Stimulated activated CD4-positive, alpha-beta T cell treated with anti-CD3 and anti-CD28 coated beads, Interleukin-12 subunit alpha, Interleukin-12 subunit beta, amount 100 ng/mL, for 24 hours (primary cell): ENCODE measurements at places on chromosomes 16 and 17.

GRCh38 chr16:68113059-68113761 is 28.0 kb downstream of the NFATC3 start:
- no peak for DNase-seq

- DNase-seq = no peak
Measured at GRCh38 chr16:3140603-3141427, 6.0 kb downstream of the ZNF213 start.

DNA sequence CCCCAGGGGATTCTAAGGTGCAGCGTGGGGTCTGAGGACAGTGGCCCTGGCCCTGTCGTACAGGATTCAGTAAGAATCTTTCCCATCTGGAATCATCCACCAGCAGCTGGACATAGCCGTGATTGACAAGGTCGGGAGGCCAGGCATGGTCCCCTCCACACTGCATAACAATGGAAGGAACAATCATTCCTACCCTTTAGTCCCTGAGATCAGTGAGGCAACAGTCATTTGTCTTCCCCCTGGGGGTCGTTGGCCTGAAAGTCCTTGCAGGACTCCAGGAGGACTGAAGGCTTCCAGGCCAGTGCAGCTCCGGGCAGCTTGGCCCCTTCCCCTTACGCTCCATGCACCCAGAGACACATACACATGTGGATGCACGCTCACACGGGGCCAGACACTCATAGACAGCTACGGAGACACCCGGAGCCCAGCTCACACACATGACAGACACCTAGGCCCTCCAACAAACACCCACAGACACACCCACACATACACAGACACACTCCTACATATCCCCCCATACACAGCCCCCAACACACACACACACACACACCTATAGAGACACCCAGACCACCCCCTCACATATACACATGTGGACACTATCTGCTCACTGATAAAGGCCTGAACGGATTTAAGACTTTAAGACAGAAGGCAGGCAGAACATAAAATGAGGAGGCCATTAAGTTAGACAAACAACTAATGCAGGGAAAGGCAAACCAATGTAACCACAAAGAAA is 42.9 kb downstream of the LITAF start:
- DNase-seq = no peak

- no peak for DNase-seq
Measured at GRCh38 chr17:39139561-39139960, 11.9 kb downstream of the PLXDC1 start.

- no peak for DNase-seq
Measured at GRCh38 chr17:78895322-78895721, 7.7 kb downstream of the CEP295NL start.

GRCh38 chr16:57949595-57950238 is 21.2 kb downstream of the CNGB1 start:
- DNase-seq = no peak

DNA sequence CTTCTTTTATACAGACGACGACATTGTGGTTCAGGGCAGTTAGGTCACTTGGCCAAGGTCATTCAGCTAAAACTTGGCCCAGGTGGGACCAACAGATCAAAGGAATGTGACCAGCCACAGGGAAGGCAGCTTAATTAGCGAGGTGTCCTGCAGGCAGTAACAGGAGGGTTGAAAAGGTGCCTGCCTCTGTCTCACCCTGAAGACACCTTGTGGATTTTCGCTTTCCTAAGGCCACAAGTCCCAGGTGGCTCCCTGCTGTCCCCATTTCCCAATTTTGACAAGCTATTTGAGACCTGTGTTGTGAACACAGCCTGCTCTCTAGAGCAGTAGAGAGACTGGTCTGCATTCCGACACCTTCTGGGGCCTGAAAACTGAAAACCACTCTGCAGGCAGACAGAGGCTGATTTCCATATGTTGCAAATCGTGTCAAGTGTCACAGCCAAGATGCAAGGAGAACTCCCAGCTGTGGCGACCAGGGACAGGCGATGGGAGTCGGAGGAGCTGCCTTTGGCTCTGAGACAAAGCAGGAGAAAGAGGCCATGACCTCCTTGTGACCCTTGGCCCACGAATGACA is 593.1 kb upstream of the CDH5 start:
- no peak for DNase-seq

DNA sequence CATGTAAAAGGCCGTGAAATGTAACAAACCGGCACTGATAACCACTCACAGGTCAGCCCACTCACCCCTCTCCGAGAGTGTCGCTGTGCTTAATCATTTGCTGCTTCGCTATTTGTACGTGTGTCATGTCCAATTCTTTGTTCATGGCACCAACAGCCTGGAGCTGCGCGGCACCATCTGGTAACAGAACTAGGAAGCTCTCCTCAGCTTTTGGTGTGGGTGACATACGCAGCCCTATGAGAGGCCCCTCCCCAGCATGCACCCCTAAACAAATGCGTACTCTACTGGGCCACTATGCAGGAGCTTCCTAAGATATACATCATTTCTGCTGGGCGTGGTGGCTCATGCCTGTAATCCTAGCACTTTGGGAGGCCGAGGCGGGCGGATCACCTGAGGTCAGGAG is 2.3 kb upstream of the PECAM1 start:
- DNase-seq = no peak

DNA sequence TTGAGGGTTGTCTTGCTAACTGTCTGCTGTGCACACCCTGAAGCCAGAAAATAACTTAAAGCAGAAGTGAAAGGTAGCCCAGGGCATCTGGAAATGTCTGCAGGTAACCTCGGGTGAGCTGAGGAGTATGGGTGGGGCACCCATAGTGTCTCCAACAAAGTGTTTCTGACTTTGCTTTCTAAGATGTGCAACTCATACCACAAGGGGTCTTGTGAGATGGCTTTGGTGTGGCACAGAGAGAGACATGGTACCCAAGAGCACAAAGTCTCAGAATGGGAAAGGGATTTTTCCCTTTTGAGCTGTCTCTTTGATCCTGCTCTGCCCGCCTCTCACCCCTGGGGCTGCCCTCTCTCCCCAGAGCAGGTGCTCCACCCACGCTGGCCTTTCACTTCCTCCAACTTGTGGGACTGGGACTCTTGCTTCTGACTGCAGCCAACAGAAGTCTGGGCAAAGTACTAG is 6.9 kb downstream of the CHD9 start:
- peak; percentile 34 for DNase-seq

- DNase-seq = no peak
Measured at GRCh38 chr16:55046916-55047315, 116.3 kb downstream of the IRX5 start.

DNA sequence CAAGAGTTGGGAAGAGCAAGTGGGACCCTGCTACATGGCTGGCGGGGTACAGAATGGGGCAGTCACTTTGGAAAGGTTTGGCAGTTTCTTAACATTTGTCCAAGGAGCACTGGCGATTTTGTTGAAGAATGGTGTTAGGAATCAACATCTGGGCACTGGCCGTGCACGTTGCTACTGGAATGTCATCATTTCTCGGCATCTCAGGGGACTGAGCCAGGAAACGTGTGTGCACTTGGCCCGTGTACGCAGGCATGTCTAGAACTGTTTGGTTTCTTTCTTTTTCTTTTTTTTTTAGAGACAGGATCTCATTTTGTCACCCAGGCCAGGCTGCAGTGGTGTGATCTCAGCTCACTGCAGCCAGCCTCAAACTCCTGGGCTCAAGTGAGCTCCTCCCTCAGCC is 17.3 kb upstream of the FOXK2 start:
- DNase-seq = no peak

GRCh38 chr16:77444147-77444460 is 9.3 kb upstream of the ADAMTS18 start:
- DNase-seq = no peak

GRCh38 chr17:77809814-77810213 is 148.7 kb upstream of the TNRC6C start:
- DNase-seq = no peak

DNA sequence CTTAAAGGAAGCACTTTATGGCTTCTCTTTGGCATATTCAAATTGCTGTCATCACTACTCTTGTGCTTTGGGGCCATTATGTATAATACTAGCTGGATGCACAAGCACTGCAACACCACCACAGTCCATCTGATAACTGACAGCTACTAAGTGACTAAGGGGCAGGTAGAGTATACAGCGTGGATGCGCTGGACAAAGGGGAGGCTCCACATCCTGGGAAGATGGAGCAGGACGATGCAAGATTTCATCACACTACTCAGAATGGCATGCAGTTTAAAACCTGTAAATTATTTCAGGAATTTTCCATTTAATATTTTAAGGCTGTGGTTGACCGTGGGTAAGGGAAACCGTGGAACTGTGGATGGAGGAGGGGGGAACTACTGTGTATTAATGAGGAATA is 25.0 kb downstream of the MPRIP start:
- DNase-seq = no peak
